Muscle of arm (tissue), 14 donors: ENCODE measurements at places on chromosomes 16 and 17. TPM values are rescaled to one million over a fixed set of nuclear protein-coding genes. Genes with fewer than 3 reads are reported as not detected.

- DNase-seq, result no peak
Measured at GRCh38 chr17:6602141-6602540, 38.4 kb downstream of the KIAA0753 start.

DNA sequence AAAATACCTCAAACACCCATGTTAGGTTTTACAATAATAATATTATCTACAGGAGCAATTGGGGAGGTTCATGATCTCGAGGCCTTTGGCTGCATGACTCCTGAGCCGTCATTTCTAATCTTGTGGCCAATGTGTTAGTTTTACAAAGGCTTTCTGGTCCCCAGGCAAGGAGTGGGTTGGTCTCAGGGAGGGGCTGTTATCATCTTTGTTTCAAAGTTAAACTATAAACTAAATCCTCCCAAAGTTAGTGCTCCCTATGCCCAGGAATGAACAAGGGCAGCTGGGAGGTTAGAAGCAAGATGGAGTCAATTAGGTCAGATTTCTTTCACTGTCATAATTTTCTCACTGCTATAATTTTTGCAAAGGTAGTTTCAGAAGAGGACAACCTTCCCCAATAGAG lies 9.1 kb upstream of the CCL5 start:
- DNase-seq, result no peak

GRCh38 chr17:66841744-66842143 lies 6.8 kb downstream of the CACNG5 start:
- no peak for DNase-seq

DNA sequence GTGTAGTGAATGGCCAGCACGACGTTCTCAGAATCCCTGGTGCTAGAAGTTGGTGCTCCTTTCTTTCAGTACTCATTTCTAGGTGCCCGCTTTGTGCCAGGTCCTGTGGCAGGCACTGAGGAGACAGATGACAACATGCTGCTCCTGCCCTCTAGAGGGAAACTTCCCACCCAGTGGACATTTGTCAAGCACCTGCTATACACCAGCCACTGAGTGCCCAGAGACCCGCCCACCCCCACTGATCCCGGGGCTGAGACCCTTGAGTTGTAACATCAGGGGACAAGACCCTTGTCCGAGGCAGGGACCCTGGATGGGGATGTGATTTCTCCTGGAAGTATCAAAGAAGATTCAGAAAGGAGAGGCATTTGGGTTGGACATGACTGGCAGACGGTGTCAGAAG lies 25.1 kb downstream of the UNC13D start:
- DNase-seq, result no peak

Gene CDC42EP4
- polyA plus RNA-seq, result 17.1 TPM

DNA sequence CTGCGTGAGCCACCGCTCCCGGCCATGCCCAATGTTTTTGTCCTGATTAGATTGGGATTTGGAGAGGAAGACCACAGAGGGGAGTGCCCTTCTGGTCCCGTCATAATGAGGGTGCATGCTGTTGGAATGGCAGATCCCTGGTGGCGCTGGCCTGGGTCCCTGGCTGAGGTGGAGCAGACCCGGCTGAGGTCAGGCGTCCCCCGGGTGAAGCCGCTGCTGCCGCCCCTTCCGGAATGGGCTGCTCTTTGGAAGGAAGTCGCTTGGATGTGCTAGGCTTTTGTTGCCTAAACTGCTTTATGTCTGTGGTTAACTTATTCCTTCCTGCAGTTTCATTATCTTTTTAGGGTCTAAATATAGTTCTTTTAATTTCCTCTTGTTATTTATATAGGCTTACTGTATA lies 120.3 kb upstream of the CHMP6 start:
- DNase-seq, result no peak

GRCh38 chr16:81634380-81635062 lies 144.6 kb upstream of the PLCG2 start:
- no peak for DNase-seq

Gene EPOP
- 0.43 TPM for polyA plus RNA-seq

DNA sequence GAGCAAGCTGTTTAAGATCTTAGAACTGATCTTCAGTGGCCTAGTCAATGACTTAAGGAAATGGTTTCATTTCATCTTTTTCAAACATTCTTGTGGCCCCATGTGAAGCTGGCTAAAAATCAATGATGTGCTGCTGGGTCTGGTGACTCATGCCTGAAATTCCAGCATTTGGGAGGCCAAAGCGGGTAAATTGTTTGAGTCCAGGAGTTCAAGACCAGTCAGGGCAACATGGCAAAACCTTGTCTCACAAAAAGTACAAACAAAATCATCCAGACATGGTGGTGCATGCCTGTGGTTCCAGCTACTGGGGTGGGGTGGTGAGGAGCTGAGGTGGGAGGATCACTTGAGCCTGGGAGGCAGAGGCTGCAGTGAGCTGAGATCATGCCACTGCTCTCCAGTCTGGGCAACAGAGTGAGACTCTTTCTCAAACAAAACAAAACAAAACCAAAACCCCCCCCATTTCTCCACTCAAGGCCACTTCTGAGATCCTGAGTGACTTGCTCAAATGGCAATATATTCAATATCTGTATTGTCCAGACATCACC lies 17.4 kb upstream of the COL1A1 start:
- DNase-seq, result no peak

DNA sequence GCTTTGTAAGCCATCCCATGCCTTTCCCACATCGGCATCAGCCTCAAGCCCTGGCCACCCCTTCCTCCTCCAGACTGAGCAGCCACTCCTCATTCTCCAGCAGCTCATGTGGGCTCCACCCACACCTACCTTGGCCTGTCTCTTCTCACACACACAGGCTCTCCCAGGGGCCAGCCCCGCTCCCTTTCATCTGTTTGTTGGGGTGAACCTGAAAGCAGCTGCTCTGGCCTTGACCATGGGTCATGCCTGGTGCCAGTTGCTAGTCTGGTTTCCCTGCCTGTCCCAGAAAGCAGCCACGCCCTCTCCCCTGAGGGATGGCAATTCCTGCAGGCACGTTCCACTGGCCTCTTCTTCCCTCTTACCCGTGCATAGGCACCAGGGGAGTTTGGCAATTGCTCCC lies 11.4 kb upstream of the TMEM238L start:
- no peak for DNase-seq

Gene CD300E
- 0.45 TPM for polyA plus RNA-seq

Gene C16orf96
- 0.34 TPM for polyA plus RNA-seq

DNA sequence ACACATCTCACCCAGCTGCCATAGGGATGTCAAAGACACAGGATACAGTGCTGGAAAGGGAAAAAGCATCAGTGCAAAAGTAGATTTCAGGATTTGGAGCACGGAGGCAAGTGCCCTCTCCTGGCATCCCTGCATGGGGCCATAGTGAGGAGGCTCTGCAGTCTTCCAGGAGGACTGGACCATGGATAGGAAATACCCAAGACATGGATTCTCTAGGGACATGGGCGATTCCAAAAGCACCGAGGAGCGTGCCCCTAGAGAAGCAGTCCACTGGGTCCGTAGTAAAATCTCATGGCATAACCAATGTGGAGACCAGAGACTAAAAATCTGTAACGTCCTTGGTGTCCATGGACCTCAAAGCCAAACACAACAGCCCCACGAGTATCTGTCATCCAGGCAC lies 818.2 kb downstream of the KCNJ18 start:
- DNase-seq, result no peak

GRCh38 chr17:80254396-80255251 lies 6.0 kb upstream of the RNF213 start:
- DNase-seq, result no peak

- no peak for DNase-seq
Measured at GRCh38 chr17:82252511-82253178, 20.9 kb downstream of the CSNK1D start.

Gene MYO15B
- polyA plus RNA-seq, result 69.8 TPM

GRCh38 chr17:4899341-4900230 lies at the start of gene C17orf107:
C17orf107 (plus strand) TSS chr17:4899536; CDS start chr17:4899763, 227 bp downstream.
- DNase-seq, result peak; percentile 76

DNA sequence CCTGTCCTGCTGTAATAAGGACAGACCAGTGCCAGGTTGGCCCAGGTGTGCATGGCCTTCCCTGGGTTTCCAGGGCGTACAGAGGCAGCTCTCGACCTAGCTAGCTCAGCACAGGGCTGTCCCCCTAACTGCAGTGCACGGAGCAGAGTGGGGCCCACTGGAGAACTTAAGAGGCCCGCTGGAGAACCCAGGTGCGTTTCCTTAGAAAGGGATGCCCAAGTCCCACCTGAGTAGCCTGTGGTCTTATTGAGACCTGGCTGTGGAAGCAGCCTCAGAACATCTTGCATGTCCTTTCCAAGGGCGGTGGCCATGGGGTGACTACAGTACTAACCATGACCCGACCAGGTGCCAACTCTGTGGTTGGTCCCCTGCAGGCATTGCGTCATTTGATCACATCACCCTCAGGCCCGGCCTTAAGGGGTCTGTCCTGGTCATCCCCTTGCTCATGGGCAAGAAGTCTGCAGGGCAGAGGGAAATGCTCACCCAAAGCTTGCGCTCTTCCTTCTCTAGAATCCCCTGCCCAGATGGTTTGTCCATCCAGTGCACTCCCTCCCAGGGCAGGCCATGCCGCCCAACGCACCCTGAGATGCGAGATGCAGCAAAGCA lies 3.3 kb upstream of the CCNF start:
- DNase-seq, result no peak

GRCh38 chr16:48365601-48366164 lies 19.5 kb downstream of the SIAH1 start:
- DNase-seq, result peak; percentile 86

DNA sequence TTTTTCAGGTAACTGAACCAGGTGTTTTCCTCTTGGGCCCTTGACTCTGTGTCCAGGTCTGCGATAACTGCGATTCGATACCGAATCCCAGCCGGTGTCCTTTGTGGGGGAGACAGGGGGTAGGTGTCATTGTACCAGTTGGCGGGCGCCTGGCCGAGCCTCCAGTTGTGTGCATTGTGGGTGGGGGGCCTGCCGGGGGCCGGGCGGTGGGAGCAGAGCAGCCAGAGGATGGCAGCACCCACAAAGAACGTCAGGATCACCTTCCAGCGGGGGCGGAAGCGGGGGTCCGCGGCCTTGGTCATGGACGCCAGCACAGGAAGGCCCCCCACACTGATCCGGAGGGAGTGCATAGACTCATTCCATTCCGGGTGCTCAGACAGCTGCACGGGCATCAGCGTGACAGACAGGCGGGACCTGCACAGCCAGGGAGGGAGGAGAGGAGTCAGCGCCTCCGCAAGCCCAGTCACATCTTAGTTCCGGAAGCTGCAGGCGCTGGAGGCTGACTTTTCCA lies 12.3 kb downstream of the CANT1 start:
- DNase-seq, result no peak

DNA sequence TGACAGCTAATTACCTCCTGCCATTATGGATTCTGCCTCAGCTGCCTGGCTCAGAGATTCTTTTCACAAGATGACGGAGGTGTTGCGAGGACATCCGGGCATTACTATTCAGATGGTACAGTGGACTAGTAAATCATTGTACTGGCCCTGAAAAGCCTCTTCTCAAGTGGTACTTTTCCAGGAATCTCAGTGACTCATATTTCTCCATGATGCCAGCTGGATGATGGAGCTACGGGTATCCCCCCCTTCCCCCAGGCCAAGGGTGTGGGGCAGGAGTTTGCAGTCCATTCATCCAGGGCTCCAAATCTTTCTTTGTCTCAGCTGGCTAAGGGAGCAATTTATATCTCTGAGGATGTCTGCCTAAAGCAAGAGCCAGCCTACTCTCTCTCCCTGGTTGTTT lies 107.7 kb upstream of the GPR139 start:
- no peak for DNase-seq

DNA sequence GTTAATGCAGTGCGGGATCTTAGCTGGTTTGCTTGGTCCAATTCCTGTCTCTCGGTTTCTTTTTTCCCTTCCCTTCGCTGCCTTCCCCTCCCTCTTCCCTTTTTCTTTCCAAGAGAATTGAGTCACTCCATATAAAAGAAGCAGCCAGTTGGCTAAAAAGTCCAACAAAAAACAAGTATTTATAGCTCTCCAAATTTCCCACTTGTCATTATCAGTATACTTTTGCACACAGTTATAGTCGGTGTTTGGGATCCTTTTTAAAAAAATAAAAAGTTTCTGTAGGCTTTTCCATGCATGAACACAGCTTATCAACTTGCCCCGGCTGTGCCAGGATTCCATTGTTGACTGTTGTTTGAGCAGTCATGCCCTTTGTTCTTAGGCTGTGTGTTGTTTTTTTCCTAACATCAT lies 24.9 kb downstream of the HMOX2 start:
- DNase-seq, result no peak

GRCh38 chr17:17921192-17922069 lies 50.8 kb downstream of the TOM1L2 start:
- peak; percentile 57 for DNase-seq

DNA sequence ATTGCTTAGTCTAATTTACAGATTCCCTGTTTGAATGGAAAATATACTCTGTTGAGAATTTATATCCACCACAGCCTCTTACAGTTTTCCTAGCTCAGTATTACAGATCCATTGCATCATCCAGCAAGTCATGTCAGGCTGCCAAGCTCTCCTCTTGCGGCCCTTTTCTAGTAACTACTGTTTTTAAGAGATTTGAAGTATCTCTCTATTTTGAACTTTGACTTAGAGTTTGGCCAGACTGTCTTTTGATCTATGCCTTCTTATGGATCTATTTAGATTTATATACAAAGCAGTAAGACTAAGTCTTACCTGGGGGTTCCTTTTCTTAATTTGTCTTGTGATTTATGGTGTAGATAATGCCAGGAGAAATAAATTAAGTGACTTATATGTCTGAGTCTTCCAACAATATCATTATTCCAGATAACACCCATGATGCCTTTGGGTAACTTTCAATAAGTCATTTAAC lies 53.1 kb upstream of the ABCC11 start:
- peak; percentile 43 for DNase-seq

DNA sequence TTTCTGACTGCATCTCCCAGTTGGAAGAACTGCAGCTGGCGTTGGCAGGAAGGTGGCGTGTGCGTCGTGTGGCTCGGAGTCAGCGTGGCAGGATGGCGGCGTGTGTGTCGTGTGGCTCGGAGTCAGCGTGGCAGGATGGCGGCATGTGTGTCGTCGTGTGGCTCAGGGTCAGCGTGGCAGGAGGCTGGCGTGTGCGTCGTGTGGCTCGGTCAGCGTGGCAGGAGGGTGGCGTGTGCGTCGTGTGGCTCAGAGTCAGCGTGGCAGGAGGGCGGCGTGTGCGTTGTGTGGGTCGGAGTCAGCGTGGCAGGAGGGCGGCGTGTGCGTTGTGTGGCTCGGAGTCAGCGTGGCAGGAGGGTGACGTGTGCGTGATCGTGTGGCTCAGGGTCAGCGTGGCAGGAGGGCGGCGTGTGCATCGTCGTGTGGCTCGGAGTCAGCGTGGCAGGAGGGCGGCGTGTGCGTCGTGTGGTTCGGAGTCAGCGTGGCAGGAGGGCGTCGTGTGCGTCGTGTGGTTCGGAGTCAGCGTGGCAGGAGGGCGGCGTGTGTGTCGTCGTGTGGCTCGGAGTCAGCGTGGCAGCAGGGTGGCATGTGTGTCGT lies 38.3 kb downstream of the ZNF750 start:
- no peak for DNase-seq

Gene SOCS3
- polyA plus RNA-seq, result not detected

DNA sequence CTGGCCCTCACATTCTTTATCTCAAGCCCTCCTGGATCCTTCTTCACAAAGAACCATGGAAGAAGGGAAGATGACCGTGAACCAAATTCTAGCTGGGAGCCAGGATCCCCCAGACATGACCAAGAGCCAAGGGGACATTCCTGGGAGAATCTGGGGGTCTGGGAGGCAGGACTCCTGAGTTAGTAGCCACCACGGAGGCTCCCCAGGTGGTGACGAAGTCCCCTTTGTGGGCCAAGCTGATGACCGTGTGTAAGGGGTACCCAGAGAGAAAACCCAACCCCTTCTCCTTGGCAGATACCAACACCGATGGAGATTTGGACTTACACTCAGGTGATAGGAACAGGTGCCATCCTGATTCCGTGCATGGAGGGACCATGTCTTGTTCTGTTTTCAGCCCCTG lies 6.8 kb upstream of the GFAP start:
- no peak for DNase-seq
